GM13976 (cell line): ENCODE measurements at places on chromosomes 5 and 9.

DNA sequence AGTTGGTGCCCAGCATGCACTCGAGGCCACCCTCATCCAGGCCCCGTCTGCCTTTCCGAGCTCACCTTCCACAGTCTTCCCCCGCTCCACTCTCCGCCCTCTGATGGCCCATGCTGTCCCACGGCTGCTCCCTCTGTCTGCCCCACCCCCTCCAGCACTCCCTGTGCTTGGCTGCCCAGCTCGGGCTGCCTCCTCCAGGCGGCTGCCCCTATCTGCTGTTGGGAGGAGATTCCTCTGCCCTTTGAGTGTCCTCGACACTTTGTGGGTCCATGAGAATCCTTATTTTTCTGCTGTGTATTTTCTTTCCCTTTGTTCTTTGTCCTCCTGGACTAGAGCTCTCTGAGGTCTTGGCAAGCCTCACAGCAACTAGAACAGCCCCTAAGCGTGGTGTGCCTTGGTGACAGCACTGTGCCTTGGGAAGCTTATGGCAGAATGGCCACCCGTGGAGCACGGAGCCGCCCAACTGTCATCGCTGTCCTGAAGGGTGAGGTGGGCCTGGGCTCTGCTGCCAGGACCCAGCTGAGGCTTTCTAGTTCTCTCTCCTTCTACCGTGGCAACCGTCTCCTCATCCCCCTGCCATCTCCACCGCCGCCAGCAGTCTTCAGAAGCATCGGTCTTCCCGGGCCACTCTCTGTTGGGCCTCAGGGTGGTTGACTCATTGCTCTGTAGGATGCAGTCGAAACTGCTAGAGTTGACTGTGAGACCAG is 5.2 kb downstream of the NTMT1 start:
- no peak for DNase-seq

DNA sequence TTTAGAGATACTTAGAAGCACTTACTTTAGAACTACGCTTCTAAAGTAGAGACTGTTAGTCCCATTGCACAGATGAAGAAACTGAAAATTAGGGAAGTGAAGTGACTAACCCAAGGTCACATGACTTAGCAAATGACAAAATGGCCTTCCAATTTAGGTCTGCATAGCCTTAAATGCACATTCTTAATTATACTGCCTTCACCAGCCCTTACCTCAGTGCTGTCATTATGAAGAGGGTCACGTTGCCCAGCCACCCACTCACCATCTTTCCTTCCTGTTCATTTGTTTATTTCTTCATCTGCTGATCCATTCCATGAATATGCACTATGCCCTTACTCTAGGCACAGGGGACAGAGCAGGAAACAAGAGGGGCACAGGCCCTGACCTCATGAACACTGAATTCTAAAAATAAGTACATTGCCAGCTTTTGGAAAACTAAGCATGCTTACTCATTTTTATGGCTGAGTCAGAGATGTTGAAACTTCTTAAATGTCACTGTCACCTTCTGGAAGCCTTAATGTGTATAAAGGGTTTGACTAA is 8.6 kb downstream of the HAVCR2 start:
- DNase-seq = no peak

GRCh38 chr9:88950341-88951154 is 40.7 kb upstream of the S1PR3 start:
- DNase-seq = no peak

GRCh38 chr9:128771094-128771721 is 519 bp downstream of the ZER1 start:
- no peak for DNase-seq

- no peak for DNase-seq
These were observed 30.7 kb upstream of the TGFBR1 start for GRCh38 chr9:99073985-99074901.
